ENCODE measurements at places on chromosomes 2 and 18.
A peak's percentile ranks its signal among the peaks of the same experiment; 100 is the strongest.

DNA sequence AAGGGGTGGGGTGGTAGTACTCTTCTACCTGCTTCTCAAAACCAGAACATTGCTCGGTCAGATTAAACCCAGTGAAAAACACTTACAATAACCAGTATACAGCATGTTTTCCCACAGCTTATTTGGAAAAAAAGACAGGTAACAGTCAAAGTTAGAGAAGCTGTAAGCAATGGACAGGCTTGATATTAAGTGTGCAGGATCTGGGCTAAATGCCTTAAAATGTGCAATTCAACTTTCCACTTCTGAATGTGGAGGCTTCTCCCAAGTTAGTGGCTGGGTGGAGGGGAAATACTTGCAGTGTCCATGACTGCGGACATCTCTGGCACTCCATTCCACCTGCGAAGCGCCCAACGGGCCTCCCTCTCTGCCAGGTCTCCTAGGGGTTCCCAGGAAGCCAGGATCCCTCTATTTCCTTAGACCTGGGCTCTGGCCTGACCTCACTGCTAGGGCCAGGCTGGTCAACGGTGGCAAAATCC is 5.3 kb downstream of the ZEB2 start:
- no peak for DNase-seq

DNA sequence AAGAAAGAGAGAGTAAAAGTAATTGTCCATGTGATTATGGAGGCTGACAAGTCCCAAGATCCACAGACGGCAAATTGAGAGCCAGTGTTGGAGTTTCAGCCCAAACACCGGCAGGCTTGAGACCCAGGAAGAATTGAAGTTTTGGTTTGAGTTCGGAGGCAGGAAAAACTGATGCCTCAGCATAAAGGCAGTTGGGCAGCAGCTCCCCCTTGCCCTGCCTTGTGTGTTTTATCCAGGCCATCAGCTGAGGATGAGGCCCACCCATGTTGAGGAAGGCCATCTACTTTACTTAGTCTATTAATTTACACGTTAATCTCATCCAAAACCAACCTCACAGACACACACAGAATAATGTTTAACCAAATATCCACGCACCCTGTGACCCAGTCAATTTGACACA is 64.6 kb upstream of the SERPINE2 start:
- DNase-seq, result no peak

- DNase-seq, result no peak
Observed at GRCh38 chr18:4196351-4196750, 258.8 kb downstream of the DLGAP1 start.

DNA sequence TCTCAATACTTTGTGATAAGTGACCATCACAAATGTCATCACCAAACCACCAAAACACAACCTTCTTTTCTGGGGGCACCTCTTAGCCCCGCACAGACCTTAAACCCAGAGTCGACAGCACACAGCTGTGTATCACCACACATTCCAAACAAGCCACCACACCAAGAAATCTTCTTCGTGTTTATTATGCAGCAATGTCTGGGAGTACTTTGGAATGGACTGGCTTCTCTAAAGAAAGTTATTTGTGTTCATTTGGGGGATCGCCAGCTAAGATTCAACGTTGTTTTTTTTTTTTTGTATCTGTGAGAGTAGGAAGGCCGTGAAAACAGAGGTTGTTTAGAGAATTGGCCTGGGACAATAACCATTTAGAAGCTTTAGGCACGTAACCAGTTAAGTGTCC is 1.1 kb upstream of the MTA3 start:
- DNase-seq, result no peak

DNA sequence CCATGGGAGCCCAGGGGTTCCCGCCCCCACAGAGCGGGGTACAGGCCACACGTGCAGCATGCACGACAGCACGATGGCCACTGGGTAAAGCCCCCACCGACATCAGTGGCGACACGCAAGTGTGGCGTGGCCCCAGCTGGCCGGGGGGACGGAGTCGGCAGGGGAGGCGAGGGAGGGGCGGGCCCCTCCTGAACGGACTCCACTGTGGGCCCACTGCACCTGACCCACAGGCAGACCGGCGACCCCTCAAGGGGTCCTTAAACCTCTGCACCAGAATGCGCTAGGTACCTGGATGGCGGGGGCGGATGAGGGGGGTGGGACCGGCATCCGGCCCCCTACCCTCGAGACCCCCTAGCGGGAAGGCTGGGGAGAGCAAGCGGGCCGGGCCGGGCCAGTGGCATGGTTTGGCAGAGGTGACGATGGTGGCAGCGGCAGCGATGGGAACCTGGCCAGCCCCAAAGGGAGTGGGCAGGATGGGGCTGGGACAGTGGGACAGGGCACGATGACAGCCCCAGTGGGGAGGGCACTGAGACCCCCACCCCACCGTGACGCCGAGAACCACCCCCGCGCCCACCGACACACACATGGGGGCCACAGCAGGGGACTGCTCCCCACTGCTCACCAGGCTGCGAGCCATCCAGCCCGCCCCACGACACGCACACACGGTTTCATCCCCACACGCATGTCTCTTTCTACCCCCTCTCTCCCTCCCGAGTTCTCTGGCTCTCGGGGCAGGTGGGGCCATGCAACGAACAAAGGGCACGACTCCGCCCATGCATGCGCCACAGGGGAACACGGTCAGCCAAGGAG is 91.9 kb upstream of the ANKRD30BL start:
- no peak for DNase-seq

- DNase-seq, result no peak
Observed at GRCh38 chr2:220785178-220785577, 786.9 kb downstream of the EPHA4 start.

- DNase-seq, result peak; percentile 61
Observed at GRCh38 chr2:29223851-29224692, 108.9 kb downstream of the CLIP4 start.

- no peak for DNase-seq
Observed at GRCh38 chr2:11419781-11420180, 46.2 kb downstream of the E2F6 start.

DNA sequence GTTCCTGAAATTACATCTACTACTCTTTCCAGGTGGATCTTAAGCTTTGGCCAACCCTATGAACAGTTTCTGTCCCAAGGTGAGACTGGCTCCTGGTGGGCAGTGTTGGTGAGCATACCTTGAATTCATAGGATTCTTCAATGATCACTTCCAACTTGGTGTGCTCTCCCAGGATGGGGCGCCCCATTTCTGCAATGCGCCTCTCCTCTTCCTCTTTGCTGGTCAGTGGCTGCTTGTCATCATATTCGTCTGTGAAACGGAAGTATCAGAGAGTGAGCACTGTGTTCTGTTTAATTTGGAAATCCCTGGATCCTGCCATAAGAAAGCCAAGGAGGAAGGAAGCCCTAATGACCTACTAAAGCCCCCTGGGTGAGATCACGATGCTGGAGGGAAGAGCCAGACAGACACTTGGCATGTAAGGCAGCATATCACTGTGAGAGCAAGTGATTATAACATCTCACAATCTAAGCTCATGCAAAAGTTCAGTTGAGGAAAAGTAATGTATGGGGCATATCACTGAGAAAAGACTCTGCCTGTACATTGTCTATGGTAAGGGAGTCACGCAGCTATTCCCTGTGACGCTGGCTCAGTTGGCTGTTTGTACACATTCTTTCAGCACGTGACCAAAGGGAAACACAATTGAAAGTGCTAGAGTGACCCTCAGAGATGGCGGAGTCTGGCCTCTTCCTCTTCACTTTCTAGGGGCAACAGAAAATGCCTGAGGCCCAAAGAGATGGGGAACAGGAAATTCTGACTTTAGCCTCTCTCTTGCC is 287.0 kb downstream of the SLC8A1 start:
- DNase-seq, result peak; percentile 32

DNA sequence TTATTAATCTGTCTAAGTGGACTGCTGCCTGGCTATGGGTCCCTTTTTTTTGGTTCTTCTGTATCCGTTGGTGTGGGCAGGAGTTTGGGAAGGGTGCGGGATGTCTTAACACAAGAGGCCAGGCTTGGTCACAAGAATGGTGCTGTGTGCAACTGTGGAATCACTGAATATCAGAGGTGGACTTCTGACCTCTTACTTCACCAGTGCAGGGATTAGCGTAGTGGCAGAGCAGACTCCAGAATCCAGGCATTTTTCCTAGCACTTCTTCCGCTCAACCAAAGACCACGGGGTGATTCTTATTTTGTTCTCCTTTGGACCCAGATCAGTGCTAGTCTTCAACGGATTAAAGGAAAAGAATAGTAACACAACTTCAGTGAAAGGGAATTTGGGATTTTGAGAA is 254.3 kb upstream of the TNP1 start:
- DNase-seq, result no peak

GRCh38 chr2:171227066-171227782 is 66.5 kb upstream of the TLK1 start:
- DNase-seq, result no peak

GRCh38 chr2:217947383-217948350 is 55.1 kb downstream of the TNS1 start:
- no peak for DNase-seq

DNA sequence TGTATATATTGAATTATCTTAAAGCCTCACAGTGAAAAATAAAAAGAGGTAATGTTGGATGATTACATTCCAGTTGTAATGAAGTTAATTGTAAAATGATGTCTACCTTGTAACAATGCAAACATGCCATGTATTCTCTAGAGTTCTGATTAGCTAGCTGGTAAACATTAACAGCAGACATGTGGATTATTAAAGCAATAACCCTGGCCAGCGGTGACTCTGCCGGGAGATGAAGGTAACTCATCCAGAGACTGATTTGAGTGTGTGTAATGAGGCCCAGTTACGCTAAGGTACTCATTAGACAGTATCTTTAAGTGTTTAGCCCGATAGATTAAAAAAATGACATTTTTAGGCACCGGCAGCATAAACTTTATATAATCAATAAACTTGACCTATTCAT is 79.6 kb upstream of the REV1 start:
- DNase-seq, result no peak

GRCh38 chr2:30613001-30613400 is 166.0 kb downstream of the LCLAT1 start:
- DNase-seq, result no peak

GRCh38 chr18:2535419-2535910 is 35.8 kb downstream of the METTL4 start:
- DNase-seq, result no peak

GRCh38 chr2:160064916-160065315 is 2.5 kb upstream of the PLA2R1 start:
- no peak for DNase-seq

- DNase-seq, result peak; percentile 69
Observed at GRCh38 chr2:144518748-144519596, 947 bp downstream of the ZEB2 start.

GRCh38 chr2:141589314-141589713 is 541.5 kb downstream of the LRP1B start:
- DNase-seq, result no peak

- DNase-seq, result no peak
Observed at GRCh38 chr2:119487434-119488244, 36.6 kb downstream of the SCTR start.
